ENCODE measurements at places on chromosomes 12 and 14.
A peak's percentile ranks its signal among the peaks of the same experiment; 100 is the strongest.

DNA sequence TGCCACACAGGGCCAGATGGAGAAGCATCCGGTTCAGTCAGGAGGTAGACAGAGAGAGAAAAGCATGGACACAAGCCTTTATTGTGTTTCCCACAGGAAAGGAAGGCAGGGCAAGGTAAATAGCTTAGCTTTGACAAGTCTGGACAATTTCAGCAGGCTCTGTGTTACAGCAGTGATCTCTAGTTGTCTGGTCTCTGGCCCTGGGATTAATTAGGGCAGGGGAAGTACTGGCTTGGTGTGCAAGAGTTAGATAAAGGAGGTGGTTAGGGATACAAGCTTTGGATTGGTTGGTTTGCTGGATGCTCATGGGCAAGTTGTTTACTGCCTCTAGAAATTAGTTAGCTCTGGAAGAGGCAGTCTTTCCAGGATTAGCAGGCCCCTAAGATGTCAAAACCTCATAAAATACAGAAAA, 15.1 kb upstream of the NGDN start:
- no peak for DNase-seq

DNA sequence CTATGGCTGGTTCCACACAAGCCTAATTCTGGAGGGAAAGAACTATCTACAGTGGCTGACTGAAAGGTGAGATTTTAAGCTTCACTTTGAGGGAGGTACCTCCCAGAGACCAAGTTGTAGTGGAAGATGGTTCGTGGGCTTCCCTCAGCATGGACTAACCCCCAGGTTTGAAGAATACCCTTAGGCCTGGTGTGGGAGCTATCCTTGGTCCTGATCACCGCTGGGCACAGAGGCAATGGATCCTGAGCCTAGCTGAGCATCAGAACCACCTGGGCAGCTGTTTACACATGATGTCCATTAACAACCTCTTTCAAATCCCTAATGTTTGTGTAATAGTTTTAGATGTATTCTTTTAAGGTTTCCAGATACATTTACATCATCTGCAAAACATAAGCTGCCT, 10.3 kb downstream of the DAO start:
- no peak for DNase-seq

- no peak for DNase-seq
Measured at GRCh38 chr12:103865151-103865730, 24.2 kb upstream of the NT5DC3 start.

- DNase-seq, result no peak
Measured at GRCh38 chr12:94276725-94277124, 128.3 kb downstream of the PLXNC1 start.

DNA sequence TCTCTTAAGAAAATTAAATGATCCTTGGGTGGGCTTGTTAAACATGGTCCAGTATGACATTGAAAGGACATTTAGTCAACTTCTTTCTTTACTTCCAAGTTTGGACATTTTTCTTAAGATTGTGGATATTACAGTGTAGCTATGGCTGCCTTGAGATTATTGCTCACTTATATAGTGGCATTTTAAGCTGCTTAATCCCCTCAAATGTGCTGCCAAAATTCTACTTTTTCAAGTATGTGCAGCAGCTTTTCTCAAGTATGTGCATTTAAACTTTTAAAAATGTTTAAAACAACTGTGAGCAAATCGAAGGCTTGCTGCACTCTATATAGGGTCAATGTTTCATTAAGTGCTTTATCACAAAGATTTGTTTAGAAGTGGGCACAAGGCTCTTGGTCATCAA, 7.4 kb downstream of the TXNRD1 start:
- no peak for DNase-seq

- DNase-seq, result no peak
Measured at GRCh38 chr14:101500681-101501080, 60.6 kb upstream of the DIO3 start.

GRCh38 chr12:122842505-122843405, 7.5 kb downstream of the HIP1R start:
- DNase-seq, result no peak

- no peak for DNase-seq
Measured at GRCh38 chr12:51238037-51238509, 553 bp upstream of the DAZAP2 start.

DNA sequence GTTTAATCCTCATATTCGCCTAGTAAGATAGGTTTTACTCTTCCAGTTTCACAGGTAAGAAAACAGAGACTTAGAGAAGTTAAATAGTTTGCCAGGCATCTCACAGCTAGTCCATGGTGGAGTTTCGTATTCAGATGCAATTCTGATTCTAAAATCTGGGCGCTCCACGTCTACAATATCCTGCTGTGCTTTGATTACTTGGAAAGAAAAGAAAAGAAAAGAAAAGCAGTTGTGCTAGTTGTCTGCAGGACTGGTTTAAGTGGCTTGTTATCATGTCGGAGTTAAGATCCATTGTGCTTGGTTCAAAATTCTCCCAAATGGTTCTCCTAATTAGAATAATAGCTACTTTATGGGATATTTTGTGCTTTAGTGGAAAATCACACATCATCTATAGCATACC, 18.6 kb downstream of the AKAP3 start:
- no peak for DNase-seq

GRCh38 chr12:94644141-94644979, 6.0 kb downstream of the TMCC3 start:
- peak; percentile 36 for DNase-seq

- DNase-seq, result no peak
Measured at GRCh38 chr14:79708426-79709388, 502.6 kb downstream of the DIO2 start.

GRCh38 chr12:96902076-96902475, 5.0 kb upstream of the NEDD1 start:
- DNase-seq, result no peak

DNA sequence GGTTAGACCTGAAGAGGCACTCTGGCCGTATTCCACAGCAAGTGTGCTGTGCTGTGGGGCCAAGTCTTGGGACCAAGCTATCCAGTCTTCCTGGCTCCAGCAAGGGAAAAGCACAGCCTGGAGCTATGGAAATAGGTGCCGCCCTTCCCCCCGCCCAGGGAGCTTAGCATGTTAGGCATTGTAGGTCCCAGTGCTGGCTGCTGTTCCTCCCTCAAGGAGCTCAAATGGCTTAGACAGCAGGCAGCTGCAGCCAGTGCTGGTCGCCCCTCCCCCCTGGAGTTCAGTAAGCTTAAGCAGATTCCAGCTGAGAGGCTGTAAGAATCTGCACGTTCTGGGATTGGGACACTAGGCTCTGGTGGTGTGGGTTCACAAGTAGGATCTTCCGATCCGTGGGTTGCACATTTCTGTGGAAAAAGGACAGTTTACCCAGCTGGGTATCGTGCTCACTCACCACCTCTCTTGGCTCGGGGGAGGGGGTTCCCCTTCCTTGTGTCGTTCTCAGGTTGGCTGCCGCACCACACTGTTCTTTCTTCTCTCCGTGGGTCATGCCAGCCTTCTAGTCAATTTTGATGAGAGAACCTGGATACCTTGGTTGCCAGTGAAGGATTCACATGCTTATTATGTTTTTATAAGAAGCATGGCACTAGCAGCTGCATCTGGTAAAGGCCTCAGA, 127.3 kb downstream of the CNTN1 start:
- peak; percentile 8 for DNase-seq

DNA sequence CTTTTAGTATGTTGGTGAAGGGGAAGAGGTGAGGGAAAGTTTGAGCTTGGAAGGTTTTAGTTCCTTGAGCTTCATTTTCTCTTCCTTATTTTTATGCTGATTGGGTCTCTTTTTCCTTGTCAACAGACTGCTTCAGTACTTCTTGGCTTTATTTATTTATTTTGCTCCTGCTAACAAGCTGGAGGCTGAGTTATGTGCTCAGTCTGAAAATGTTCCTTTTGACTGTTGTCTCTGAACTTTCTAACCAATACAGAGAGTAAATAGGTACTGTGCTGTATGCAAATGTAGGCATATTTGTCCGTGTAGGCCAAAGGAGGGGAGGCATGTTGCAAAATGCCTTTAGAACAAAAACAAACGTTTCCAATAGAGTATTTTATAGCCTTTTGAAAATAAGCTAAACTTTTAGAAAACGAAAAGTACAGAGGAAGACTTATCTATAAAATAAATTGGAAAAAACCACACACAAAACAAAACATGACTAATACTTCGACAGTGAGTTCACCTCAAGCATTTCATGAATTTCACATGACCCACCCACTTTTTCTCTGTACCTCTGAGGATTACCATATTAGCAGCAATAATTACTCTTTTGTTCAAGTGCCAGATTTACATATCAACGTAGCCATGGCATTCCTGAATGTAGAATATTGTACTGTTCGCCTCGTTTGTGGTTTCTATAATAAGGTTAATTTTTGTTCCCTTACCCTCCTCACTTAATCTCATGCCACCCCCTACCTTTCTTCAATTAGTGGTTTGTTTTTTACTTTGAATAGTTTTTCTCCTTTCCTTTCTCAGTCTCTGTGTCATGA, 4.7 kb upstream of the CREBL2 start:
- no peak for DNase-seq

DNA sequence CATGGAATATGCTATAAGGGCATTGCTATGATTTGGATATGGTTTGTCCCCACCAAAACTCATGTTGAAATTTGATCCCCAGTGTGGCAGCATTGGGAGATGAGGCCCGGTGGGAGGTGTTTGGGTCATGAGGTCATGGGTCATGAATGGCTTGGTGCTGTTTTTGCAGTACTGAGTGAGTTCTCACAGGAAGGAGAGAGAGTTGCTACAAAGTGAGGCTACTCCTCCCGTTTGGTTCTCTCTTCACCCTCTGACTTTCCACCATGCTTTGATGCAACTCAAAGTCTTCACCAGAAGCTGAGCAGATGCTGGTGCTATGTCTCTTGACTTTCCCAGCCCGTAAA, 388.1 kb upstream of the TMPO start:
- DNase-seq, result no peak

- no peak for DNase-seq
Measured at GRCh38 chr12:52763036-52763659, 14.0 kb downstream of the KRT76 start.

- DNase-seq, result no peak
Measured at GRCh38 chr12:121277374-121277759, 19.1 kb downstream of the CAMKK2 start.

- DNase-seq, result no peak
Measured at GRCh38 chr12:106973545-106973944, 13.4 kb downstream of the MTERF2 start.

DNA sequence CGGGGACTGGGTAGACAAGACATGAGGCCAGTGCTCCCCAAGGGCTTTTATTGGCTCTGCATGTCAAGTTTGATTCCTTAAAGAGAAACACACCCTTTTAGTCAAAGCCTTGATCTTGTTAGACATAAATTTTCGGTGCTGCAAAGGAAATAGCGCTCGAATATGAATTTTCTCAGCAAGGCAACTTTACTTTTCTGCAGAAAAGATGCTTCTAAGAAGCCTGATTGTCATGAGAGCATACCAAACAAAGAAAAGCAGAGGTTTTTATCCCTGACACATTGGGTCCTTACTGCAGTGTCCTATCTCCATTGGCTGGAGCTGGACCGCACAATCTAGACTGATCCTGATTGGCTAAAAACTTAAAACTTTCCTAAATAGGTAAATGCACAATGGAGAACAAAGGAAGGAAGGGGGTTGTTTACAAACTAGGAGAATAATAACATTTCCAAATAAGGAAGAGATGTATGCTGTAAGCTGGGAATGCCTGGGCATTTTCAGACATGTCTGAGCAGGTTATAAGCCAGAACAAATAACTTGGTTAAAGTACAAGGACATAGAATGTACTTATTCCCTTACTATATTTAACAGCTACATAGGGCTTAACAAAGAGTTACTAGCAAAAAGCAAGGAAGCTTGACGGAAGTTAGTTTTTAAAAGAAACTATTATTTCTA, 17.2 kb downstream of the TXNRD1 start:
- no peak for DNase-seq

DNA sequence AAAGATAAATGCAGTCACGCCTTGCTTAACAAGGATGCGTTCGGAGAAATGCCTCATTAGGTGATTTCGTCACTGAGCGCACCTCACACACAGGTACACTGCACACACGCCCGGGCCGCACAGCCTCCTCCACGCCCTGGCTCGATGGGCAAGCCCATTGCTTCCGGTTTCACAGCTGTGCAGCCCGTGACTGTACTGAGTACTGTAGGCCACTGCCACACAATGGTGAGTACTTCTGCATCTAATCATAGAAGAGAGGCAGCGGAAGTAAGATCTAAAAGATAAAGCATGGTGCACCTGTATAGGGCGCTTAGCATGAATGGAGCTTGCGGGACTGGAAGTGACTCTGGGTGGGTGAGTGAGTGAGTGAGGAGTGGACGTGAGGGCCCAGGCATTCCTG, 4.3 kb downstream of the RIMBP2 start:
- no peak for DNase-seq

DNA sequence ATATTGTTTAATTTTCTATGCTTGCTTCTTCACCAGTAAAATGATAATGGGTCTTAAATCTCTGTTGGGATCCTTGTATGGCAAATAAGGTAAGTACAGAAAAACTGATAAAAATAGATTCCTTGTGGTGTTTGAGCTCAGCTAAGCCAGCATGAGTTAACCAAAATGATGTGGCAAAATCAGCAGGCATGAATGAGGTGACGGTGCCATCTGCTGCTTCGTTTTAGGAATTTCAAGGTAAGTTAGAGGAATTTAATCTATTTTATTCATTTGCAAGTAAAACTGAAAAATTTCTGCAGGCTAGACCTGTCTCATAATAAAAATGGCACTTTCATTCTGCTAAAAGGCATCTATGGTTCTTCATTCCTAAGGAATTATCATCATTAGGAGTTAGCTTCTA, 10.0 kb upstream of the CLEC7A start:
- peak; percentile 69 for DNase-seq

- peak; percentile 64 for DNase-seq
Measured at GRCh38 chr12:67765776-67766766, 117.5 kb downstream of the DYRK2 start.

- DNase-seq, result no peak
Measured at GRCh38 chr14:89215531-89215930, 201.5 kb downstream of the FOXN3 start.

DNA sequence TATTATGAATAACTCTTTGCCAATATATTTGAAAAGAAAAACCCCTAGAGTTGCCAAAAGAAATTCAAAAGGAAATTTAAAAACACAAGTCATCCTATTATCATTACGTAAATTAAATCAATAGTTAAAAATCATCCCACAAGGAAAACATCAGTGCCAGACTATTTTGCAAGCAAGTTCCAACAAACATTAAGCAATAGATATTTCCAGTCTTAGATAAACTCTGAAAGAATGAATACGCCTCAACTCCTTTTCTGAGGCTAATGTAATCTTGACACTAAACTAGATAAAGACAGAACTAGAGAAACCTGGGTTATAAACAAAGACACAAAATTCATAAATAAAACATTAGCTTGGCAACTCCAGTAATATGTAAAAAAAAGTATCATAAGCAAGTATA, 245.9 kb downstream of the FOXN3 start:
- DNase-seq, result no peak
